Fibroblast of villous mesenchyme (primary cell): ENCODE measurements at places on chromosomes 3 and 15. TPM values are rescaled to one million over a fixed set of nuclear protein-coding genes. Genes with fewer than 3 reads are reported as not detected.

Gene ARPP21
- total RNA-seq: not detected in 2 replicates

Gene SLC9C1
- total RNA-seq: under 0.01 TPM in 1 of 2 replicates, not detected in the other

Gene TRIM42
- not detected in 2 replicates for total RNA-seq

Gene WDR72
- not detected in 2 replicates for total RNA-seq

DNA sequence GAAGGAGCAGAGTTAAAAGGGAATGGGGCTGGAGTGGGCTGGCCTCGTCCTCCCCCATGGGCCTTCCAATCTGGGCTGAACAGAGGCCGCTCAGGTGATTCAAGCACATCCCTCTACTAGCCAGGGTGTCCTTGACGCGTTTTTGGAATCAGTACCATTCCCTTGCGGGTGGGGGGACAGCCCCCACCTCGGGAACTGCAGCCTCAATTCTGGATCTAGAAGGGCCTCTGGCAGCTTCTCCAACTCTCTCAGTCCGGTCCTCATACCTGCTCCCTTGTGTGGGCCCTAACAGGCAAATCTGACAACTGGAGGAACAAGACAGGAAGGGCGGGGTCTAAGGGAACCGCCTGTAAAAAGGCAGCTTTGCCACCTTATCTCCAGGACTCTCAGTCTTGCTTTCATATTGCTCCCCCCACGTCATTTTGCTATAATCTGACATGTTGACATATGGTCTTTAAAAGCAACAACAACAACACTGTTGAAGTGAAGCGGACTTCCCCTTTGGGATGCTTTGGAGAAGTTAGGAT, 802 bp upstream of the CHRNB4 start:
- no peak for DNase-seq

- DNase-seq: peak; percentile 79
Observed at GRCh38 chr3:149555927-149556326, 81.4 kb downstream of the TM4SF4 start.

- no peak for DNase-seq
Observed at GRCh38 chr3:154243353-154243752, 80.9 kb downstream of the DHX36 start.

- DNase-seq: no peak
Observed at GRCh38 chr3:16846373-16847080, 38.2 kb upstream of the PLCL2 start.

- DNase-seq: no peak
Observed at GRCh38 chr3:73503781-73504180, 121.0 kb downstream of the PDZRN3 start.

GRCh38 chr3:5796541-5796940, 609.0 kb downstream of the EDEM1 start:
- DNase-seq: no peak

DNA sequence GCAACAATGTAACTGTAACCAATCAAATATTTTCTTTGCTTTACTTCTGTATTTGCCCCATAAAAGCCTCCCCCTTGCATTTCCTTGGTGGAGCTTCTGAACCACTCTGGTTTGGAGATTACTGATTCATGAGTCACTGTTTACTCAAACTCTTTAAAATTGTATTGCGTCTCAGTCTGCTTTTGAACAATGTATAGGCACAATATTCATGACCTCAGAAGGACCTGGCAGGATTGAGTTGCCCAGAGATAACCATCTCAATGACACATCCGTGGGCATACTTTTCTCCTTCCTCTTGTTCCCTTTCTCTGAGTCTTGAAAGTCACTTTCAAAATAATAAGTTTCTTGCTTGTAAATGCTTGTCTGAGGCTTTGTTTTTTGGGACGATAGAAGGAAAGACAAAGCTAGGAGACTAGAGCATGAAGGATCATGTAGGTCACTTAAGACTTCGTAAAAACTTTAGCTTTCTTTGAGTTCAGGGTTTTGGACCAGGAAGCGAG, 57.1 kb upstream of the POU1F1 start:
- peak; percentile 71 for DNase-seq

GRCh38 chr3:106206146-106206545, 337.3 kb upstream of the CBLB start:
- peak; percentile 19 for DNase-seq

GRCh38 chr3:9911863-9912262, 5.0 kb upstream of the IL17RC start:
- no peak for DNase-seq

DNA sequence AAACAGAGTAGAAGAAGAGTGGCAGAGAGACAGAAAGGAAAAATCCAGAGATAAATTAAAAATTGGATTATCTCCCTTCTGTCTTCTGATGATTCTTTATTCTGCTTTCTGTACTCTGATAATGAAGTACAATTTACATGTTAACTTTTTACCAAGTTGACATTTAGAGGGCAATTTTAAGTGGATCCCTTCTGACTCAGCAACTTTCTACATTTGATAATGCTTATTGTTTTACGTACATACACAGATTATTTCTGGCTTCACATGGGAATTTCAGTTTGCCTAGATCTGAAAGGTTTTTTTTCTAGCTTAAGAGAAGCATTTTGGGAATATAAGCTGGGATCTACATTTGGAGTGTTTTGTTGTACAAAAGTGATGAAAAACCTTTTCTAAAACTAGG, 491.3 kb downstream of the OTOL1 start:
- no peak for DNase-seq

DNA sequence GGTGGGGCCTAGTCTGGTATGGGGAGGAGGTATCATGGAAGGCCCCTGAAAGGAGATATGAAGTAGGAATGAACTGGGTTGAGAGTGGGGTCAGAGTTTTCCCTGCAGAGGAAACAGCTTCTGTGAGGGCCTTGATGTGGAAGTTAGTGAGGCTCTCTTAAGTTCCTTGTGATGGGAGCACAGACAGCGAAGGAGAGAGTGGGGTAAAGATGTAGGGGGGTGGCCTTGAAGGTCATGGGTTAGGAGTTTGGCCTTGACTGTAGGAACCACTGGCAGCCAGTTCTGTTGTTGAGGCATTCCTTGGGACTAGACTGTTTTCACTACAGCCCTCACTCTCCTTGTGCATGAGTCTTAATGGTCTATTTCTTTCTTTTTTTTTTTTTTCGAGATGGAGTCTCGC, 77.8 kb upstream of the NMNAT3 start:
- no peak for DNase-seq

GRCh38 chr15:34304613-34305012, 33.0 kb downstream of the SLC12A6 start:
- peak; percentile 55 for DNase-seq

DNA sequence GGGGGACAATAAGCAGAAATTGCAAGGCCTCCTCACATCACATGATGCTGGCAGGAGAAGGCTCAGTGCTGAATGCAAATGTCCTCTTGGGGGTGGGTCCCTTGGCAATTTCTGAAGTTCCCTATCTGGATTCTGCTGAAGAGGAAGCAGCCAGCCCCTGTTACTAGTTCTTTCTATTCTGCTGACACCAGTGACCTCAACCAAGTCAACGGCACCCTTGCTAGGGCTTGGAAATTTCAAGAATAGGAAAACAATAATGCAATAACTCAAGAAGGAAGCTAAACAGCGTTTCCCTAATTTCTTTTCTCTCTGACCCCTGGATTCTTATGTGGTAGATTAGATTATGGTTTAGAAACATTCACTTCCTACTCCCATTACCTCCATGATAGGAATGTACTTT, 46.2 kb upstream of the FOXP1 start:
- DNase-seq: peak; percentile 5

DNA sequence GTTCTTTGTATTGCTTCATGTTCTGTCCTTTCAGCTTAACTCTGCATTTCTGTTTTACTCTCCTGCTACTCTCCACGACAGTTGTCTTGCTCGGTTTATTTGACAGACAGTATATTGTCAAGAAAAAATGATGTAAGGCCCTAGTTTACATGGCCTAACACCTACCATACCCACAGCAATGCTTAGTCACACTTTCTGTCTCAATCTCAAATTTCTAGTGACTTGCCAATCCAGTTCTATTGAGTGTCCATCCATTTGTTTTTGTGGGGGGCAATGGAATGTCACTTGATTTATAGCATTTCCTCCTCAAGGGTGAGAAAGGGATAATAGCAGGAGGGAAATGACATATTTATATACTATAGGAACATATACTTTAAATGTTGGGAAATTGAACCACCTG, 676.2 kb downstream of the NAALADL2 start:
- DNase-seq: no peak

- DNase-seq: no peak
Observed at GRCh38 chr3:132723024-132723950, 1.1 kb upstream of the NPHP3 start.

GRCh38 chr3:129575997-129576384, 30.5 kb downstream of the PLXND1 start:
- no peak for DNase-seq

DNA sequence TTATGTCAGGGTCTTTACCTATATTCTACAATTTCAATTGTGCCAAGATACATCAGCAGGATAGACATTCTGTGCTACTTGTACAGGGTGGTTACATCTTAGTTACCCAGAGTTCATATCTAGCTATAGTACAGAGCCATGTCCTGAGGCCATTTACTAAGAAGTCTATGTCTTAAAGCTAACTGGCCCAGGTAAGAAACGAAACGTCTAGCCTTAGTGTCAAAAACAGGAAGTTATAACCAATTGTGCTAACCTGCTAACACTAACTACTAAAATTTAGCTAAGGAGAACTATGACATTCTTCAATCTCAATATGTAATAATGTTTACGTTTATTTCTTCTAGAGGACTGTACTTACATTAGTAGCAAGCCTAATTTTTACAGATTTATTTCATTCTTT, 717.2 kb upstream of the UBE2E2 start:
- no peak for DNase-seq

DNA sequence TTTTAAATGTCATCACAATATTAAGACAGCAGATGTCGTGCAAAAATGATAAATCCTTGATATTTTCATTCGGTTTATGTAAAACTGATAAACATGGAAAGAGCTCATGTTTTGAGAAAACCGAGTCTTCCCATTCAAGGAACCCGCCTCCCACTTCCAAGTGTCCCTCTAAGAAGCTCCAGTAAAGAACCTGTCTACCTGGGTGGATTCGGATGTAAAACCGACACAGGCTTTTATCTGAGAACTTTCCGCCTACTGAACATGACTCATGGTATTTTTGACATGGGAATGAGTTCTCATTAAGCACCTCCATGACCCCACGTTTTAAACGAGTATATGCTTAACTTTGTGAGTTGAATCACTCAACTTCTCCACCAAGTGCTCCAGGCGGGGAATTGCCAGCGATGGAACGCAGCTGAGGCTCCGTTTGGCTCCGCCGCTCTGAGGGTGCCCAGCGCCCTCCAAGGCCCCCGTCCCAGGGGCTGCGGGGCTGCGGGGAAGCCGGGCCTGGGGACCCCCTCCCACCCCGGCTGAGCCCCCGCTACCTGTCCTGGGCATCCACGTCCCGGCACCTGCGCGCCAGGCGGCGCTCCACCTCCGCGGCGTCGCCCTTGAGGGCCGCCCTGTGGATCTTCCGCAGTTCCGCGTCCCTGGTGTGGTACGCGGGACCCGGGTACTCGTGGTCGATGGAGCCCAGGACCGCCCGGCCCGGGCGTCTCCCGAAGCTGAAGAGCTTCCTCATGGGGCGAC, 119.9 kb downstream of the LMLN start:
- peak; percentile 6 for DNase-seq

DNA sequence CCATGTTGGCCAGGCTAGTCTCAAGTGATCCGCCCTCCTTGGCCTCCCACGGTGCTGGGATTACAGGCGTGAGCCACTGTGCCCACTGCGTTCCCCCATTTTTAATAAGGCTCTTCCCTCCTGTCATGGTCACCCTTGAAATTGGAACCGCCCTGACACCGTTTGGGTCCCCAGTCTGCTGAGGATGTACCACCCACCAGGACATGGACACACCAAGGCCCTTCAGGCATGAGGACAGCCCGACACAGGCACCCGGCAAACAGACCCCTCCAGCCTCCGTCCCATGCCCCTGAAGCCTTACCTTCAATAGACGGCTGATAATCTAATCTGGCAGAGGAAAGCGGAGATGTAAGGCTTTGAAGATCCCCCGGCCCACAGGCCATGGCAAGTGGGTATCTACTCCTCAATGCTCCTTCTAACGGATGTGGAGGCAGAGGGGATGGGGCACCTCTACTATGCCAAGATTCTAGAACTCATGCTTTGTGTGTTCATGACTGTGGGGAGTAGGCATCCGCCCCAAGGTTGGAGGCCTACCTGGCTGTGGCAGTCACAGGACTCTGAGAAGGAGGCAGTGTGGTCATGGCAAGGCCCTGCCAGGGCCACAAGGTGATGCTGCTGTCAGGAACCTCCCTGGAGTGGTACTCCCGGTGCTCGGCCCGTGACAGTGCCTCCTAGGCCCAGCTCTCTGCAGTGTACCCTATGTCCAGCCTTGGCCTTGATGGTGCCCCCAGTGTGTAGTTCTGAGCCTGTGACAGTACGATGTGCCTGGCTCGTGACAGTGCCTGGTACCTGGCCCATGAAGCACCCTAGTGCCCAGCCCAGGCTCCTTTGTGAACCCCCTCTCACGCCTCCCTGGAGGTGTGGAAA, 18.6 kb upstream of the PRSS50 start:
- no peak for DNase-seq

DNA sequence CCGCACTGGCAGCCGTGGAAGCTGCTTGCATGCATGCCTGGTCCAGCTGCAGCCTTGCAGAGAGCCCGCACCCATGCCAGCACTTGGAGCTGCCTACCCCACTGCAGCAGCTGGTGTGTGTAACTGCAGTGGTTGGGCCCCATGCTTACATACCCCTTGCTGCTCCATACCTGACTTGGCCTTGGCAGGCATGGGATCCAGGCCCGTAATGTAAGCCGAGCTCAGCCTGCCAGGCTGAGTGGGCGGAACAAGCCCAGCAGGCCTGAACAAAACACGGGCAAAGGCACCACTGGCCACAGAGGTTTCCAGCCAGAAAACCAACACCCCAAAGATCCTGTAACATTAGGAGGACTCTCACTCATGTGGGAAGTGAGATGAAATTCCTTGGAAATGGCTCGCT, 48.3 kb downstream of the SLC6A20 start:
- no peak for DNase-seq

DNA sequence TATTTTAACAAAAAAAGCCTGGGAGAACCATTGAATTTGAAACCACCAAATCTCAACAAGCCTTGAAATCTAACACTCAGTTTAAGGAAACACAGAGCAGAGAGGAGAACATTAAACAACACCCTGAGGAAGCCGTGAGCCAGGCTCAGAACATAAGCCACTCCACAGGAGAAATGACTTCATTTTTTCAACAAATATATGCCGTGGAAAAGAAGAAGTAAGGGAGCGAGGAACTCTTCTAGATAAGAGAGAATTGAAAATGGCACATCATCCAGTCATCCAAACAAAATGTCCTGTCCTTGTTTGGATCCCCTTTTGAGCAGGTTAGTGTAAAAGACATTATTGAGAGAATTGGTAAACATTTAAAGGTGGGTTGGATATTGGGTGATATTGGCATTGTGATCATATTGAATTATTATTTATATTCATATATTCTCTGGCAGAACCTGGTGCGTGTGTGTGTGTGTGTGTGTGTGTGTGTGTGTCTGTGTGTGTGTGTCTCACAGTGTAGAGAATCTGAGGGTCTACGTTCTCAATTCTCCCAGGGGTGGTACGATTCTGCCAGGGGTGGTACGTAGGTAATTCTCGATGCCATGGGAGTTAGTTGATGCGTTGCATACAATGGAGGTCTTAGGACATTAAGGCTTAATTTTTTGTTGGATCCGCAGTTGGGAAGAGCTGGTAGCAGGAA, 94.4 kb downstream of the ST6GAL1 start:
- DNase-seq: no peak
